ENCODE measurements at places on chromosomes 2 and 18.

- no peak for DNase-seq
Measured at GRCh38 chr2:143776526-143777297, 647.5 kb downstream of the ARHGAP15 start.

DNA sequence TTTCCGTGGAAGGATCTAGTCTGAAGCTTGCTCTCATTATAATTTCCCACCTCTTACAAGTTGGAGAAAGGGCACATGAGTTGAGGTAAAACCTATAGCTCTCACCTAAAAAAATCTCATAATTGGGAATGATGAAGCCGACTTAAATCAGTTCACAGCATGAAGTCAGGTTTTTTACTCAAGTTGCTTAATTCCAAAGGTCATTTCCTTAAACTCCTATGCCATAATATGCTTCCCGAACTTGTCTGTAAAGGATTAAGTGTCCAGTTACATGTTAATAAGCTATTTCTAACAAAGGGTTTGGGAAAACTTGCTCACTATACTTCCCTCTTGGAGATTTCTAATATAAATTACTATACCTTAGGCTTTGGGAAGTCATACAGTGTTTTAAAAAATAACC is 481.2 kb downstream of the NUP35 start:
- DNase-seq, result no peak

DNA sequence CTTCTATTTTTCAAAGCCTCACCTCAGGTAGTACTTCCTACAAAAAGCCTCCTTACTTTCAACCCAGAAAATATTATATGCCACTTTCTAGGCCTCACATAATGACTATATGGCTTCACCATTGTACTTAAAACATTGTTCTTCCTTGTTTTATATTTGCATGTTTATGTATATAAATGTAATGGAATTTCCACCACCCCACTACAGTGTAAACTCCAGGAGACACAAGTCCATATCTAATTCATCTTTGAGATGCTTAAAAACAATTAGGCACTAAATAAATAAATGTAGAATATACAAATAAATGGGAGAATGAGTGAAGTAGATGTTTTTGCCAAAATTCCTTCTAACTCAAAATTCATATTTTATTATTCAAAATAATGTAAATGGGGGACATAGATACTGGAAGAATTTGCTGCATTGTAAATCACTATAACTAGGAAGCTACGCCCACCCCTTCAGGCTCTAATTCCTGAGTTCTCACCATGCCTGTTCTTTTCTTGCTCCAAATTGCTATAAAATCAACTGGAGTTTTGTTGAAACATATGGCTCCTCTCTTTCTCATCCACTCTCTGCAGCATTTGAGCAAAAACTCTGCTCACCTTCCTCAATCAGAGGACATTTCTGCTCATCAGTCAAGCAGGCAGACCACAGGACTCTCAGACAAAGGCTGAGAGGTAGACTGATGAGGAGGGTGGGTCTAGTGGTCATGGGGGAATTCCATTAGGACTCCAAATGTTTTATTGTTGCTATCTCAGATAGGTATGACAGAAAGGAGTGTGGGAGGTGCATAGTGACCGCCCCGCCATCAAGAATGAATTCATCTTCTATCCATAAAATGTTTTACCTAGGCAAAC is 243.0 kb downstream of the HNMT start:
- no peak for DNase-seq

DNA sequence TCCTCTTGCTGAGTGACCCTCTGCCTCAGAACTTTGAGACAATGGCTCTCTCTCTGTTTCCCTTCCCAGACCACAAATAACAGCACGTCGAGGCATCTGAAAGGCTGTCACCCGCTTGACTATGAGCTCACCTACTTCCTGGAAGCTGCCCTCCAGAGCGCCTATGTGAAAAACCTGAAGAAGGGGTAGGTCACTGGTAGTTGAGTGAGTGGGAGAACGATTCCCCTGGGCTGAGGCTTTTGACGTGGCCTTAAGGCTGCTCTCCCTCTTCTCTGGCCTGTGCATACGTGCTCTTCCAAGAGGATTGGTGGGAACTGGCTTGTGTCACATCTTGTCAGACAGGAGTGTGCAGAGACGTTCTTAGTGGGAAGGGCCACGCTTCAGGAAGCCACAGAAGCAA is 63.1 kb upstream of the MCFD2 start:
- no peak for DNase-seq

DNA sequence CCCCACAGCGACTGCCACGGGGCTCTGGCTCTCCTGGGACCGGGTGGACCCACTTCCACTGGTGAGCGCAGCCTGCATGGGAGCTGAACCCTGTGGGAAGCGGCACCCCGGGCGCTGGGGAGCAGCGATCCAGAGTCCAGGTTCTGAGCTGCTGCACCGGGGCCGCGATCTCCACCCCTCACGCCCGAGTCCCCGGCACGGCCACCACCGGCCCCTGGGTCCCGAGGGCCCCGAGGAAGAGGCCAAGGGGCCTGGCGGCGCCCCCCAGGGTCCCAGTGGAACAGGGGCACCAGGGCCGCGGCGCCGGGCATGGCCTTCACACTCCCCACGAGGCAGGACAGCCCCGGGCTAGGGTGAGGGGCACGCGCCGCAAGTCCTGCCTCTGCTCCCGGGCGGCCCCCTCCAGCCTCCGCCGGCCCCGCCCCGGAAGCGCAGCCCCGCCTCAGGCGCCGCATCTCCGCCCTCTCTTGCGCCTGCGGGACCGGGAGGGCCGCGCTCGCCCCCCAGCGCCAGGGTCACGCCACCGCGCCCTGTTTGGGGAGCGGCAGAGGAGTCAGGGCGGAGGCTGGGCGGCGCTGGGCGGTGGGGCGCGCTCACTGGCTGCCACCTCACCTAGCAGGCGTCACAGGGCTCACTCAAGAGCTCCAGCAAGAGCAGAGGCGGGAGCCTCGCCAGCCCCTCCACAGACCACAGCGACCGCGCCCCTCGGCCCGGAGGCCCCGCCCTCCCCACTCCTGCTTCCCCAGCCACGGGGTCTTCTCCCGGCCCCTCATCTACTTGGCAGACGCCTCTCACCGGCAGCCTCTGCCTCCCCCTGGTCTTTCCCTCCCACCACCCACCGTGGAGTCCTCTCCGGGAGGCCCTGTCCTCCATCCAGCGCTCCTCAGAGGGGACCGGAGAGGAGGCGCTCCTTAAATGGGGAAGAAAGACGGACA is 26.8 kb downstream of the THAP4 start:
- DNase-seq, result peak; percentile 11

GRCh38 chr2:127084611-127085316 is 22.2 kb downstream of the BIN1 start:
- no peak for DNase-seq

- DNase-seq, result no peak
Measured at GRCh38 chr2:12177455-12178288, 431.2 kb downstream of the LPIN1 start.

GRCh38 chr2:195162194-195162593 is 494.8 kb upstream of the SLC39A10 start:
- DNase-seq, result no peak

- DNase-seq, result no peak
Measured at GRCh38 chr2:101064125-101064502, 62.0 kb downstream of the RPL31 start.

- no peak for DNase-seq
Measured at GRCh38 chr2:43105586-43106558, 120.5 kb downstream of the ZFP36L2 start.

DNA sequence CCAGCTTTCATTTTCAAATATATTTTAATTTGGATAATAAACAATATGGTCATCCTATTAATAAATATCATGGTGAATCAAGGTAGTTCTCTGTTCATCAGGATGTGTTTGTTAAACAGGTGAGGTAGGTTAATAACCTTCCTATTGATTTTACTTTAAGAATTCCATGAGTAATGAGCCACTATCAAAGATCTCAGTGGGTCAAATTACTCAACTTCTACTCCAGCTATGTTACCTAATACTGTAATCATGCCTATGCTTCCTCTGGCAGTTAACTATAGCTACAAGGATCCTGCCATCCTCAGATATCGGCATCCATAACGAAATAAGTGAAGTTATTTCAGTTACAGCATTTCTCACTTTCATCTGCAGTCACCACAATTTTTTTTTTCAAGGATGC is 289.6 kb upstream of the SLC8A1 start:
- DNase-seq, result no peak

GRCh38 chr2:183490489-183490888 is 366.2 kb downstream of the NUP35 start:
- DNase-seq, result no peak

GRCh38 chr2:46096260-46096659 is 200.9 kb upstream of the EPAS1 start:
- DNase-seq, result no peak

GRCh38 chr18:35362531-35362930 is 14.6 kb downstream of the ZNF396 start:
- DNase-seq, result no peak

DNA sequence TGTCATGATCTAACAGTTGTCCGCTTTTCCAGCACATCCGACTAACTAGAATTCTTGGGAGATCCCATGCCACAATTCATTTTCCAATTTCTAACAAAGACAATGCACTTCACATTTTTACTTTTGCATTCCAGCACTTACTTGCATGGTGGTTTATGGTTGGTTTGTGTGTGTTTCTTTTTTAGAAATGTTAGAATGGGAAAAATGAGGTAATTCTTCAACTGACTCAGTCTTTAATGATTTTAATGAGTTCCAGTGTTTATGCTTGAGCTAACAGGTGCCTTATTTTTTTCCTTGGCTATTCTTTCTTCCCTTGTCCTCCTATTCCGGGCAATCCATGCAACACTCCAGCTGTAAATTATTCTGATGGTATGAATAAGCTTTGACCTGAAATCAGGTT is 46.4 kb downstream of the SLC8A1 start:
- peak; percentile 50 for DNase-seq

DNA sequence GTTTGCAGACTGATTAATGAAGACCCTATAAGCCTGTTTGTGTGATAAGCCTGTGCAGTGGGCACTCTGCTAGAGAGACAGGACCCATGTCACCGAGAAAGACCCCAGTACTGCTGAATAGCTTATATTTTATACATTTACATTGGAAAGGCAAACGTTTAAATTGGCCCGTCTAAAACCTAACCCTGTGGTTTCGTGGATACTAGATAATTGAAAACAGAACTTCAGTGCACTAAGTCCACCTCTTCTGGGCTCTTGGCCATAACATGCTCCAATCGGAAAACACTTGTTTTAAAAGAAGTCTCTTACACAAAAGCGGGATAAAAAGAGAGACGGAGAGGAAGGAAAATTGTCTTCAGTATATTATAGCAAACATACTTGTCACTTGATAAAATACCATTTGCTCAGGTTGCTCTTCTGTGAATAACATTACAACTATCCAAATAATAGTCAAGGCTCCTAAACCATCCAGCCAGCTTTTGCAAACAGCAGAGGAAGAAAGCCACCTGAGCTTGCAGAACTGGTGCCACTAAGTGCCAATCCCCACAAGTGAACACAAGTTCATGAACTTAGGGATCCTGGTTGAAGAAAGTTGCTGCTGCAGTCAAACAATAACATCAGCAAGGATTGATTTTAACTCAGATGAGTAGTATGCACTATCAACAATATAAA is 218.4 kb upstream of the FN1 start:
- DNase-seq, result peak; percentile 65

GRCh38 chr2:156908825-156909224 is 348.7 kb upstream of the GALNT5 start:
- DNase-seq, result peak; percentile 48

GRCh38 chr18:79935499-79935898 is 16.0 kb downstream of the SLC66A2 start:
- DNase-seq, result no peak

DNA sequence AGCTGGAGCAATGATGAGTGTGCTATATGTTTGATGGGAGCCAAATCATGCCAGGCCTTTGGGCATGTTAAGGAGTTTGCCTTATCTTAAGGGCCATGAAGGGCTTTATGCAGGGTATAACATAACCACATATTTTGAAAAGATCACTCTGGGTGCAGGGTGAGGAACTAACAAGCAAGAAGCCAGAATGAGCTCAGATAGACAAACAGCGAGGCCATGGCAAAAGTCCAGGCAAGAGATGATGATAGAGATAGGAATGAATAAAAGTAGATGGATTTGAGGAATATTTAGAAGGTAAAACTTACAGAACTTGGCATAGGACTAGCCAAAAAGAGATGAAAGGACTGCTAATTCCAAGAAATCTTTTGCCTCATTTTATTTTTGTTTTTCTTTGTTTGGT is 6.7 kb downstream of the GALNT3 start:
- no peak for DNase-seq

DNA sequence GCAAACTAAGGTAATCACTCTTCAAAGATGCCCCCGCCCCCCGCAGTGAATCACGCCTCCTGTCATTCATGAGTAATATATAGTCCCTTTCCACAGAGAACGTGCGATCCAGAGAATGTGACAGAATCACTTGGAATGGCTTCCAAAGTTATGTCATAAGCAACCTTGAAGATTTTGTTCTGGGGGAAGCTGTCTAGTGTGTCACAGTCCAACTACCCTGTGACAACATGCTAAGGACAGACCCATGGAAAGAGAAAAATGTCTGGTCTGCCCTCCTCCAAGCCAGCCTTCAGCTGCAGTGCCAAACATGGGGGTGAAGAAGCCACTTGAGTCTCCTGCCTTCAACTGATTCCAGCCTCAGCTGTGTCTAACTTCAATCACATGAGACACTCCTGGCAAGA is 259.1 kb downstream of the SS18 start:
- no peak for DNase-seq

- no peak for DNase-seq
Measured at GRCh38 chr2:169073963-169074751, 4.8 kb downstream of the DHRS9 start.

DNA sequence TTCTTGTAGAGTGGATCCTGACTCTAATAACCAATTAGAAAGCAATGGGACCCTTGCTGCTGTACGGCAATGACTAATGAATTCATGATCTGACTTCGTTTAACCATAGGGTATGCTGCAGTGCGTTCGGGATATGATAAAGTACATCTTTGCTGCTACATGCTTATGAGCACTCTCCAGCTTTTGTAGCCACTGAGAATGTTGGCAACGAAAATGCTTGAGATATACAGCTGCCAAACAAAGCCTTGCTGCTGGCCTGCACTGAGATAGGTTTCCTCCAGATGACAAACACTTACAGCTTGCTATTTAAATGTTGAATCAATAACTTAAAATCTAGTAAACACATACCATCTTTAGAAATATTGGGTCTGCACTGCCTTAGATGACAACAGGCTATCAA is 372.4 kb upstream of the SLC8A1 start:
- DNase-seq, result no peak

GRCh38 chr2:61995515-61995914 is 90.0 kb downstream of the COMMD1 start:
- DNase-seq, result no peak

DNA sequence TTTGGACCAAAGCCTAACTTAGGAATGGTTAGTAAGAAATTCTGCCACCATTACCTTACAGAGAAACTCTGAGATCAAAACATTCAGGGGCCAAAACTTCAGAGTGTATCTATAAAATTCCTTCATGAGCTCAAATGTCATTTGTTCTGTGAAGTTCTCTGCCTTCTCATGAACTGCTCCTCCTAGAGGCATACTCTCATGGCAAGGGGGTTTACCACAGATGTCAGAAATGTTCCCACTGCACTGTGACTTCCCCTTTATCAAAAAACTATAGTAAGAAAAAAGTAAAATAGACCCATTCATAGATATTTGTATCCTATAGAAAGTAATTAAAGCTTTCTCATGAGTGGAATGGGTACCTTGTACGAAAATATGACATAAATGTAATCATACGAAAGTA is 68.5 kb downstream of the USP40 start:
- DNase-seq, result no peak
